ENCODE measurements at places on chromosomes 7 and 10.
A peak's percentile ranks its signal among the peaks of the same experiment; 100 is the strongest.

GRCh38 chr10:132402781-132403241 lies 5.8 kb downstream of the PWWP2B start:
- no peak for DNase-seq

DNA sequence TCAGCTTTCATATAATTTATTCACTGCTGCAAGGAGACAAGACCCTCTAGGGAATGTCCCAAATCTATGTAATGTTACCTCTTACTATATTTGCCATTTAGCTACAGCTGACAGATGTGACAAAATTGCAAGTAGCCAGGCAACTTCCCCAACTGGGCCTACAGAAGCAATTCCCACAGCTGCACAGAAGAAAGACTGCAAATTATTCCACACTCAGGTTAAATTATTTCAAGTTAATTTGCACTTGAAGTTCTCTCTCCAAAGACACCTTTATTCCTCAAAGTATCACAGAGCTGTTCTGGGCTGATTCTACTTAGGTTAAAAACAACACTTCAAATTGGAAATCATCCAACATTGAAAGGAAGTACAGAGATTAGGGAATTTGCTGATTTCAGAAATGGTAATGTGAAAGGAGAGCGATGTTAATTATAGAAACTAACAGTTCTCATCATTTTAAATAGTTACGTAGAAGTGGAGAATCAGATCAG lies 133.6 kb downstream of the THSD7A start:
- no peak for DNase-seq

DNA sequence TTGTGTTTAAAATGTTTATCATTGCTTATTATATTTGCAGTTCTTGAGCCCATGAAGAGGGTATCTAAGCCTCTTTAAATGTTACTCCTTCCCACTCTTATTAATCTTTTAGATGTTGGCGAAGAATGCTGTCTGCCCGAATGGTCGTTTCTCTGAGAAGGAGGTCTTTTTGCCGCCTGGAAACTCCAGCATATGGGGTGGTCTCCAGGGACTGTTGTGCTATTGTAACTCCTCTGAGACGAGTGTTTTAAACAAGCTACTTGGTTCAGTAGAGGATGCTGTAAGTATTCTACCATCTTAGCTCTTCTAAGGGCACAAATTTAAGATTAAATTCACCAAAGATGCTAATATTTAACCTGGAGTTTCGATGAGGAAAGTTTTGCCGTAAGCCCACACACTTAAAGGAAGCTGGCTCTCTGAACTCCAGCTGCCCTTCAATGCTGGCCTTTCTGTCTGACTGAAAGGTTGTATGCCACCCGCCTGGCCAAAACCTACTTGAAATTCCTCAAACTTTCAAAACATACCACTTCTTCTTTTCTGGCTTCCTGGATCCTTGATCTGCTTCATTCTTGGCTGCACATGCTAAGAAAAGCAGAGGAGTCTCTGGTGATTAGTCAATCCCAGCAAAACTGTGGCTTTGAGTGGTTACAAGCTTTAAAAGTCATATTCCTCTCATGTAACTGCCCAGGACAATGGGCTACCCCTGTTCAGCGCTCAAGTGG lies 74.7 kb downstream of the ABCA13 start:
- DNase-seq = no peak

- DNase-seq = no peak
Measured at GRCh38 chr7:111005445-111005844, 85.5 kb upstream of the LRRN3 start.

GRCh38 chr10:132023092-132023811 lies 41.5 kb upstream of the BNIP3 start:
- DNase-seq = peak; percentile 51

DNA sequence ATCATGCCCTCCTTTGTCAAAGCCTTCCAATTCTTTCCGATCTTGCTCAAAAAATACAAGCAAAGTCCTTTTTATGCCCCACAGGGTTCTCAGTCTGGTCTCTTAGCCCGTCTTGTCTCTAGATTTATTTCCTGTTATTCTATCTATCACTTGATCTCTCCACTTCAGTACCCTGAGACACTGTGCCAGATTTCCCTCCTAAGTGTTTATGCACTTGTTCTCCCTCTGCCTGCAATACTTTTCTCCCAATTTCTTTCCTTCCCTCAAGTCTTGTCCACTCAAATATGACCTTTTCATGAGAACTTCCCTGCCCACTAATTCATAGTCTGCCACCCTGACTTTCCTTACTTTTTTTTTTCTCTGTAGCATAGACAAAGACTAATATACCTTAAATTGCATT lies 141.4 kb downstream of the MBL2 start:
- no peak for DNase-seq

DNA sequence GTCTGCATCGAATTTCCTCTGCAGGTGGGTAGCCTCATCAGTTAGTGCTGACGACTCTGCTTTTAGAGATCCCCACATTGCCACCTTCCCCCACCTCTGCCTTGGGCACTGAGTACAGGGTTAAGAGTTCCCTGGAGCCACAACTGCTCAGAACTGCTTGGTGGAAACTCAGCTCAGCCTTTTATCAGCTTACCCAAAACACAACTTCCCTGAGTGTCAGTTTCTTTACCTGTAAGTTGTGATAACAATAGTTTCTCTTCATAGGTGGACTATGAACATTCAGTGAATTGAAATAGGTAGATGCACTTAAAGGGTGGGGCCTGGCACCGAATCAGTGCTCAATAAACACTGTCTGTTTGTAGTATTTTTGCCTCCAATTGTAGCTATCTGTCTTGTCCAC lies 11.3 kb downstream of the ASB13 start:
- DNase-seq = no peak

GRCh38 chr7:110253093-110253492 lies 837.8 kb upstream of the LRRN3 start:
- no peak for DNase-seq

Measured in fibroblast of the conjunctiva (primary cell).